ENCODE measurements at places on chromosomes 5 and 9. TPM values are rescaled to one million over a fixed set of nuclear protein-coding genes. Genes with fewer than 3 reads are reported as not detected.

The SV2C gene
- total RNA-seq, result 0.52 TPM

The TLE4 gene
- total RNA-seq, result 21.6 TPM

The SHC3 gene
- total RNA-seq, result 19.2 TPM

The PRELID1 gene
- total RNA-seq, result 154 TPM

The NR2F1 gene
- total RNA-seq, result 69.1 TPM

The GPR151 gene
- total RNA-seq, result not detected
